ENCODE measurements at places on chromosomes 4 and X.

DNA sequence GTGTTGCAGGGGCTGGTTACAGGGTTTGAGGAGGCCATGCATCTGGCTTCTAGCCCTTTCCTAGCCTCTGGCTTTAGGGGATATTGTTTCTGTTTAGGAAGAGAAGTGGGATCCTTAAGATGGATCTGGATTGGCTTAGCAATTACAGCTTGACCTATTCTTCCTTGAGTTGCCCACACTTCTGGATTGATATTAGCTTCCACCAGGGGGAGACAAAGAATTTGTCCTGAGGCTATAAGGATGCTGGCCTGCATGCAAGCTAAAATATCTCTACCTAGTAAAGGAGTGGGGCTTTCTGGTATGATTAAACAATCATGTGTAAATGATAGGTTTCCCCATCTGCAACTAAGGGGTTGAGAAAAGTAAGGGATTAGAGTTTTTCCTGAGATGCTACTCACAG is 117.2 kb downstream of the TEX13C start:
- no peak for DNase-seq

DNA sequence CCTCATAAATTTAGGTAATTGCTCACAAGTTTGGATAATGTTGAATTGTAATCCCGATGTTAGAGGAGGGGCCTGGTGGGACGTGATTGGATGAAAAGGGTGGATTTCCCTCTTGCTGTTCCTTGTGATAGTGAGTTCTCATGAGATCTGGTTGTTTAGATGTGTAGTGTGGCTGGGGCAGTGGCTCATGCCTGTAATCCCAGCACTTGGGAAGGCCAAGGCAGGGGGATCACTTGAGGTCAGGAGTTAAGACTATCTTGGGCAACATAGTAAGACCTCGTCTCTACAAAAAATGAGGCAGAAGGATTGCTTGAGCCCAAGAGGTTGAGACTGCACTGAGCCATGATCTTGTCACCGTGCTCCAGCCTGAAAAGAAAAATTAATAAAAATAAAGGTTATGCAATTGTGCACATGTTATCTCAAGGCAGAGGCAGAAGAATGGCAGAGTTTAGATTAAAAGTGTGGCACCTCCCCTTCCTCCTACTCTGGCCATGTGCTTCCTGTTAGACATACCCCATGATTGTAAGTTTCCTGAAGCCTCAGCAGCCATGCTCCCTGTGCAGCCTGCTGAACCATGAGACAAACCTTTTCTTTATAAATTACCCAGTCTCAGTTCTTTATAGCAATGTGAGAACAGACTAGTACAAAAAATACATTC is 36.5 kb downstream of the ERVMER34-1 start:
- no peak for DNase-seq

GRCh38 chr4:20041839-20042407 is 209.8 kb upstream of the SLIT2 start:
- DNase-seq = no peak

GRCh38 chr4:41550308-41550707 is 12.4 kb downstream of the LIMCH1 start:
- DNase-seq = no peak

GRCh38 chrX:78375894-78376293 is 48.5 kb upstream of the CYSLTR1 start:
- peak; percentile 0 for DNase-seq

- DNase-seq = no peak
Observed at GRCh38 chrX:3520458-3520857, 174.0 kb upstream of the MXRA5 start.

GRCh38 chrX:43357741-43358140 is 298.4 kb upstream of the MAOA start:
- DNase-seq = no peak

DNA sequence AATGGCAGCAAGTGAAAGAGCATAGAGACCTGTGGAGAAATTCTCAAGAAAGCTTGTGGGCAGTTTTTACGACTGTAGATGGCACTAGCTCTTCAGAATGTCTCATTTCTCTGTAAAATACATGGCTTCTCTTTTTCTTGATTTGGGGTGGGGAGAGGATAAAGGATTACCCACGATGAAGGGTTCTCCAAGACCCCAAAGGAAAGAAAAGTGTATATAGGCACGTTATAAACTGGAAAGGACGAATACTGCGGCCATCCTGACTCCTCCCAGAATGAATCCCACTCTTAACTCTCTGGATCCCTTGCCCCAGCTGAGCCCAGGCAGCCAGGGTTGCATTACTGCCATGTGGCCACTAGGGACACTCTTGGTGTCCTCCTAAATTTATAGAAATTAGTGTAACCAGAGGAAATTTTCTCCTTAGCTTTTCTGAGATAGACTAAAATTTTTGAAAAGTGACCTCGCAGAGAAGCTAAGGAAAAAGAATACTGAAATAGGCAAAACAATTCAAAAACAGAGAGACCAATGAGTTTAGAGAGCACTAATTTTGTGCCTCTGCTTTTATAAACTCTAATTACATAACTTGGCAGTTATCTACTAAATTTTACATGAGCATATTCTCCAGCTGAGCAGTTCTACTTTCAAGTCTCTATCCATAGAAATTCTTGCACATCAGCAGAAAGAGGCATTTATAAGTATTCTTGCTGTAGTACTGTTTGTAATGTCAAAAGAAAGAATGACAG is 37.8 kb upstream of the PCDH19 start:
- DNase-seq = no peak

DNA sequence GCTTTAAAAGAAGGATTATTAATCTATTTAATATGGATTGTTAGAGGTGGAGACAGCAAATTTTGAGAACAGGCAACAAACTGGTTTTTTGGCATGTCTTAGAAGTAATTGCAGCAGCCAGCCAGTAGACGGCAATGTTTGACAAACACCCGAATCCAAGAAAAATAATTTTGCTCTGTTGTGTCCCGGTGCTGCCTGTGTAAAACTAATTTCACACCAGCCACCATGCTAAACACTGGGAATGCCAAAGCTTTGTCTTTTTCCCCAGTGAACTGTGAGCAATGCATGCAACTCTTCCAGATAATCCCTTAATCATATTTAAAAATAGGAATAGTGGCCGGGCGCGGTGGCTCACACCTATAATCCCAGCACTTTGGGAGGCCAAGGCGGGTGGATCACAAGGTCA is 25.9 kb downstream of the SMIM31 start:
- peak; percentile 3 for DNase-seq

DNA sequence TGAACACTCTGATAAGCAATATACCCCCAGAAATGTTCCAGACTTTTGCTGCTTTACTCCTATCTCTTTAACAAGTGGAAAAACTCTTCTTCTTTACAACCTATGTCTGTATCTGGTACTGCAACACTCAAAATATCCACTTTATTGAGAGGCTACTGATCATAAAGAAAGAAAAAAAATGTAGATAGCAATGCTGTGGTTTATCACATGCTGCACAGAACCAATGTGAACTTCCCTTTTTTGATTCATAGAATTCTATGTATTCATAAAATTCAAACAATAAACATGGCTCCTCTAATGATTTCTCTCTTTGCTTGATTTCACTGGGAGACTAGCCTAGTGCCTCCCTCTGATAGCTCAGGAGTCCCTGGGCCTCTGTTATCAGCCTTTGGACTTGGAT is 223.5 kb downstream of the ZNF674 start:
- DNase-seq = no peak

GRCh38 chrX:1336331-1336943 is at the start of gene IL3RA:
TSS of gene IL3RA (plus strand) at chrX:1336785. CDS start at chrX:1341766, 4,981 bp downstream.
- DNase-seq = peak; percentile 33

DNA sequence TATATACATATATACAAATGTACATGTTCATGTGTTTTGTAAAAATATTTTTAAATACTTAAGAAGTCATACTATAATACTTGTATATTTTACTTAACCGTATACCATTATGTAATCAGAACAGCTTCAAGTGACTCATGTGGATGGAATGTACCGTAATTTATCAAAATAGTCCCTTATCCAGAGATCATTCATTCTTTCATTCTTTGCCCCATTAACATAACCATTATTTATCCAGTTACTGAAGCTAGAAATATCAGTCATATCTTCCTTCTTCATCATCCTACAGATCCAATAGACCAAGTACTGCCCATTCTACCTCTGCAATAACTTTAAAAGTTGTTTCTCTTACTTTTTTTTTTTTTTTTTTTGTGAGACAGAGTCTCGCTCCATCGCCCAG is 164.2 kb downstream of the MAB21L2 start:
- DNase-seq = no peak

DNA sequence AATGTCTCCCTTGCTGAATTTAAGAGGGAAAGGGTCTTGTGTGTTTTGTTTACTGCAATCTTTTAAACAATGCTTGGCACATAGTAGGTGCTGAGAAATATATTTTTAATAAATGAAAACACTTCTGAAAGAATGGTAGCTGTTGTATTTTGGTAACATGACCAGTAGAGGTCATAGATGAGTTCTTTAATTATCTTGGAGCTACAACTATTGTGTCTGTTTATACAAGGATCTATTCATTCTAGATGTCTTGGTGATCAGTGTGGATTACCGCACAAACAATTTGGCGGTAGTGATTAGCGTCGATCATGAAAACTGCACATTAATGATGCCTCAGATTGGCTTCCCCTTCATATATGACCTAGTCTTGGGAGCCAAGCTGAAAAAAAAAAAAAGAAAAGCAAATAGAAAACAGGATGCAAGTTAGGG is 21.4 kb upstream of the SCRG1 start:
- peak; percentile 30 for DNase-seq

DNA sequence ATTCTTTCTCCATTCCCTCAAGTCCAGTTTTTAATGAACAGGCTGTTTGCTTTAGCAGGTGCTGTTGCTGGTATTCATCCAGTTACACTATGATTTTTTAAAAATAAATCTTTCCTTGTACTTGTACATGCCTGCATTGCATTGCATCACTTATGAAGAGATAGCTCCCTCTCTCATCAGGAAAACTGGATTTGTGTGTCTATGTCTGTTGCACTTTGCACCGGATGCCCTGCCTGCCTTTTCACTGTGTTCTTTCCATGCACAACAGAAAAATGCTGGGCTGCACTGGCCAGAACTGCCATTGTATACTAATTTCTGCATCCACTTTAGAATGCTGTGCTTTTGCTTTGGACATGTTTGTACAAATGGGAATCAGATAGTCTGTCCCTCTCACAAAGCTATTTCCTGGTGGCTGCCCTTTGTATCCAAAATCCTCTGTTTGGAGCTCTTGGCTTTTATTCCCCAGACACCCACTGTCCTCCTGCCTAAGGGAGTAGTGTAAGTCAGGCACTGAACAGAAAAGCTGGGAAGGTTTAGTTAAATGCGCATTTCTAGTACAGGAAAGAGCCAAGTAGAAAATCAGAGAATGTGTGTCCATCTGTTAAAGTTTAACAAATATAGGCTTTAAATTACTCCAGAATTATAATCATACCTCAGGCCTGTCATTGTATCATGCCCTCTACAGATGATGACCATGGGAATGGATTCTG is 119.1 kb downstream of the MBNL3 start:
- DNase-seq = no peak

DNA sequence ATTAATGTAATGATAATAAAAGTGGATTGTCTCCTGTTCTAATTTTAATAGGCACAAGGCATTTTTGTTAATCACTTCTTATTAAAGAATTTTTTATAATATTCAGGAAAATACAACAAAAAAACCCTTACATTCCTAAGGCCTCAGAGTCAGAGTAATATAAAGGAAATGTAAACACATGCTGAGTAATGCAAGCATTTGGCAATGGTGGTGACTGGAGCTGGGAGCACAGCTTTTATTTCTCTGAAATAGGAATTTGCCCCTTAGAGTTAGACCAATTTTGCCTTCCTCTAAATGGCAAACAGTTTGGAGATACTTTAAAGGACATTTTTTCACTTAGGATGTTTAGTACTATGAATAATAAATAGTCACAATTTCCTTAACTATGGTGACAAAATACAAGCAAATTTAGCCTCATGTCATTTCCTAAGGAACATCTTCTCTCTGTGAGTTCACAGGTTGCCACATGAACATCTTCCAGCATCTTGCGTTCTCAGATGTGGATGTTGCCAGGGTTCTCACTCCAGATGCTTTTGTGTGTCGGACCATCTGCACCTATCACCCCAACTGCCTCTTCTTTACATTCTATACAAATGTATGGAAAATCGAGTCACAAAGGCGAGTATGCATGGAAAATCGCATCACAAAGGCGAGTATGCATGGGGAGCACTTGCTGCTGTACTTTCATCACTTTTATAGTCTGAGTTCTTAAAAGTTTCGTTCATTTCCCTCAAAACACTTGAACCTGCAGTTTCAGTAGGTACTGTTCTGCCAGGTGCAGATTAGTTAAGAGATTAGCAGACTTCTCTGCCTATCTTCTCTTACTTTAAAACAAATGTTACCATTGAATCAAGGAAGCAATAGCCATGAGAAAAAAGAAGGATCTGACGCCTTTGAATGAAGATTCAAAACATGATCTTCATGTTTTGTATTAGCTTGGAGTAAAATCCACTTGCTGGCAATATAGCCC is 15.9 kb upstream of the F11 start:
- no peak for DNase-seq

GRCh38 chrX:17814557-17814956 is 46.5 kb downstream of the RAI2 start:
- DNase-seq = no peak

- DNase-seq = no peak
Observed at GRCh38 chrX:138886769-138887168, 175.3 kb upstream of the FGF13 start.

DNA sequence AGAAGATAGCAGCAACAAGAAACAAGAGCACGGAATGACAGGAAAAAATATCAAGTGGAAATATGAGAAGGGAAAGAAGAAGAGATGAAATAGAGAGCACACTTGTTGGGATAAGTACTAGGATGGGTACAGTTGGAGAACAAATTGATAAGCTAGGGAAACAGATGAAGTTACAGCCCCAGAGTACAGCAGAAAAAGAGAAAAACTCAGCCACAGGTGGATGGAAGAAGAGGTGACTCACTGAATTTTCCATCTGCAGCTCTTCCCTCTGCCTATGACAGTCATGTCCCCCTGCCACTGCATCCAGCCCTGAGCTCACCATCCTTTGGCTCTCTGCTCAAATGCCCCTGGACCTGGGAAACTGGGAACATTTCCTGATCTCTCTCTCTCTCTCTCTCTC is 209.0 kb downstream of the BCOR start:
- no peak for DNase-seq

- no peak for DNase-seq
Observed at GRCh38 chrX:56793112-56793430, 64.0 kb downstream of the NBDY start.

DNA sequence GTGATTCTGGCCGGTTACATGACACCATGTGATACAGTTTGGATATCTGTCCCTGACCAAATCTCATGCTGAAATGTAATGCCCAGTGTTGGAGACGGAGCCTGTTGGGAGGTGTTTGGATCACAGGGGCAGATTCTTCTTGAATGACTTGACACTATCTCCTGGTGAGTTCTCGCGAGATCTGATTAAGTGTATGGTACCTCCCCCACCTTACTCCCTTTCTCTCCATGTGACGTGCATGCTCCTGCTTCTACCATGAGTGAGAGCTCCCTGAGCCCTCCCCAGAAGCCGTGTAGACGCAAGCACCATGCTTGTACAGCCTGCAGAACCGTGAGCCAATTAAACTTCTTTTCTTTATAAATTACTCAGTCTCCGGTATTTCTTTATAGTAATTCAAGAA is 23.6 kb downstream of the CPE start:
- DNase-seq = no peak

GRCh38 chr4:77434299-77435092 is 171.1 kb upstream of the CXCL13 start:
- no peak for DNase-seq

Data from CD4-positive, alpha-beta T cell treated with Interleukin-12 subunit alpha and Interleukin-12 subunit beta, for 1 hour (primary cell).